Substantia nigra (tissue), 51 donors: ENCODE measurements at places on chromosomes 5 and 9.

- DNase-seq = no peak
These were observed 20.6 kb downstream of the TCOF1 start for GRCh38 chr5:150377964-150378694.

- no peak for DNase-seq
These were observed 14.6 kb downstream of the TMEM171 start for GRCh38 chr5:73135021-73135420.

DNA sequence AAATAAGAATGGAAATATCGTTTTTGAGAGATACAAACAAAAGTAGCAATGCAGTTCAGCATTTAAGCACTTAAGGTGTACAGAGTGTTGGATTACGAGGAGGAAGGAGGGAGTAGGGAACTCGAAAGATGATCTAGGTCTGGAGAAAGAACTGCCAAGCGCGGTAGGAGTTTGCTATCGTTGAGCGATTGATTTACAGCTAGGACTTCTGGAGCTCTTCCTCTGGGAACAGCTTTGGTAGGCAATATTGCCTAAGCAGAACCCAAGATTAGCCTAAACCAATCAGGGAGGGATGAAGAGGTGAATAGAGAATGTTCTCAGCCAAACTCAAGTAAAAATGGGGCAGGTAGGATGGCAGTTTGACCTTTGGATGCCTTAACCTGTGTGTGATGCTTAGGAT, 965 bp downstream of the CLTA start:
- no peak for DNase-seq

DNA sequence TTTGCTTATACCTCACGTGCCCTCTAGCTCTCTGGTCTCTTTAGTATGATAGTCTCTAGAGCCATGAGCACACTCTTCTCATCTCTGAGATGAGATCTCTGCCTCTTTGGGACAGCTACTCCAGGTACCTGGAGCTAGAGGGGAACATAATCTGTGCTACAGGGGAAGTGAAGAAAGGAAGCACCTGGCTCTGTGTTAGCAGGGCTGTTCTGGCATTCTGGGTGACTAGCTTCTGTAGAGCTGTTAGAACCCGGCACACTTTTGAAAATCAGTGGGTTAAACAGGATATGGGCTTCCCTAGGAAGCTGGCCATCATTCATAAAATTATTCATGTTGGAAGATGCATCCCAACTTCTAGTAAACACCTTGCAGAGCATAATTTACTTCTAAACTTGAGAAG, 224.8 kb downstream of the MCTP1 start:
- no peak for DNase-seq

GRCh38 chr9:122348288-122348777, 22.5 kb upstream of the PTGS1 start:
- no peak for DNase-seq

GRCh38 chr5:141787376-141787775, 90.8 kb downstream of the PCDH1 start:
- no peak for DNase-seq

GRCh38 chr5:174328631-174329299, 283.3 kb downstream of the NSG2 start:
- DNase-seq = no peak

DNA sequence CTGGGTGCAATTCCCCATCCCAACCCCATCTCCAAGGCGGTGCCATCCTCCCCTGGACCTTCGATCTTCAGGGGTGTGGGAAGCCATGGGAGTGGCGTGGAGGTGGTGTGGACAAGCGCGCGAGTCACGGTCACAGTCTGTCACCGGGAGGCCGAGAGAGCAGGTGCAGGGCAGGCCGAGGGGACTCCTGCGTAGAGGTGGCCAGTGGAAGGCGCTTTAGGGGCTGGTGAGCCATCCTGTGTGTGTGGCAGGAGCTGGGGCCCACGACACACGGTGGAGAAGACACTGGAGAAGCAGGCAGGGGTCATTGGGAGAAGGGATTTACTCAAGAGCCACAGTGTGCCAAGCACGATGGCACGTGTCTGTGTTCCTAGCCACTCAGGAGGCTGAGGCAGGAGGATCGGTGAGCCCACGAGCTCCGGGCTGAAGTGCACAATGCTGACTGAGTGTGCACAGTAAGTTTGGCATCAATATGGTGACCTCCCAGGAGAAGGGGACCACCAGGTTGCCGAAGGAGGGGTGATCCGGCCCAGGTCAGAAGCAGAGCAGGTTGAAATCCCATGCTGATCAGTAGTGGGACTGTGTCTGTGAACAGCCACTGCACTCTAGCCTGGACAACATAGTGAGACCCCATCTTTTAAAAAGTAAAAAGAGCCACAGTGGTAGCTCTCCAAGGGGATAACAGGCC, 145.1 kb upstream of the PHYKPL start:
- no peak for DNase-seq

- DNase-seq = no peak
These were observed 20.8 kb downstream of the PTCH1 start for GRCh38 chr9:95495961-95496360.

GRCh38 chr9:133374612-133375115, 1.2 kb downstream of the SURF4 start:
- DNase-seq = no peak

- DNase-seq = no peak
These were observed 125.9 kb upstream of the OSMR start for GRCh38 chr5:38719916-38720315.

DNA sequence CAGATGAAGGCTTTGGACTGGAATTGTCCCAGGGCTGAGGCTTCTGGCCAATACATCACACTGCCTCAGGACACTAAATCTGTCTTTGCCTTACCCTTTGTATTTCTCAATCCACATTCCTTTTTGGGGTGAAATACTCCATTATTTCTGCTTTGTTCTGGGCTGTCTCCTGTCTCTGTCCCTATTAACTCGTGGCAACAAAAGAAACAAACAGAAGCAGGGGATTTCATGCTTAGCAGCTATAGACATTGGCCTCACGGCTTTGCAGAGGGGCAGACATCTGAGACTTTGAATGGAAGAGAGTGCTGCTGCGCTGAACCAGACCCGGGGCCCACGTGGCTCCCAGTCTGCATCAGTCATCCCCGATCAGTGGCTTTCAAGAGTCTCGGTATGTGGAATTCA, 129.7 kb downstream of the ARL15 start:
- DNase-seq = no peak

- DNase-seq = no peak
These were observed 18.8 kb downstream of the NUP214 start for GRCh38 chr9:131144201-131144600.

DNA sequence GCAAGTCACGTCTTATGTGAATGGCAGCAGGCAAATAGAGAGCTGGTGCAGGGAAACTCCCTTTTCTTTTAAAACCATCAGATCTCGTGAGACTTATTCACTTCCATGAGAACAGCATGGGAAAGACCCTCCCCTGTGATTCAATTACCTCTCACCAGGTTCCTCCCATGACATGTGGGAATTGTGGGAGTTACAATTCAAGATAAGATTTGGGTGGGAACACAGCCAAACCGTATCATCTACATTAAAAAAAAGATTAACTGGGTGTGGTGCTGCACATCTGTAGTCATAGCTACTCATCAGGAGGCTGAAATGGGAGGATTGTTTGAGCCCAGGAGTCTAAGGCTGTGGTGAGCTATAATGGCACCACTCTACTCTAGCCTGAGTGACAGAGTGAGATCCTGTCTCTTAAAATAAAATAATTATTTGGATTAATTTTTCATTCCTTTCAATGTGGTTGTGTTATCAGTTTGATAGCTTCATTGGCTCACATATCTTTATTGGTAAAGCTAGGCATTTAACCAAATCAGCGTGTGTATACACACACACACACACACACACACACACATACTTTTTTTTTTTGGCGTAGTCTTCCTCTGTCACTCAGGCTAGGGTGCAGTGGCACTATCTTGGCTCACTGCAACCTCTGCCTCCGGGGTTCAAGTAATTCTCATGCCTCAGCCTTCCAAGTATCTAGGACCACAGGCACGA, 21.8 kb downstream of the DENND4C start:
- no peak for DNase-seq

- DNase-seq = no peak
These were observed 19.7 kb downstream of the NIPSNAP3B start for GRCh38 chr9:104783588-104783987.
